NCI-H2029 treated with DMSO at 0.1 percent for 48 hours (cell line): ENCODE measurements at places on chromosomes 5 and 9.

DNA sequence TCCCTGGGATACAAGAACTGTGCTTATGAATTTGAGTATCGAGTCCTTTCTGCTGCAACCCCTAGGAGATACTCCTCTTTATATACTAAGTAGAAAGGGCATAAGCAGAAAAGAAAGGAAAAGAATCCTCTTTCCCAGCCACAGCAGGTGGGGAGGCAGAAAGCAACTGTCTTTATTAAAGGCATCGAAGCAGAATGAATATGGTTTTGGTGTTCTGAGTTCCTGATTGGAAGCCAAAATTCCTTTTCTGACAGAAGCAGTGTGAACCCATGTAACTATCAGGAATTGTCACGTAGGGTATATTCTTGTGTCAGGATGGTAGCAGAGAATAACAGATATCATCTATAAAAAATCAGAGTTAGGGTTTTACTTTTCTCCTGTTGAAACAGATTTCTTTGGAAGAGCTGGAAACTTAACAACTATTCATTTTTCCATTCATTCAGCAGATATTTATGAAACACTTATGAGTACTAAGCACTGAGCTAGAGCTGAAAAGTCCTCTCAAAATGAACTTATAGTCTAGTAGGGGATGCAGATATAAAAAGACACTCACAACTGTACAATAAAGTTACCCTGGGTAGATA is 96.5 kb upstream of the LHFPL2 start:
- DNase-seq, result no peak

GRCh38 chr9:37899041-37899440 is 4.9 kb downstream of the SLC25A51 start:
- no peak for DNase-seq

DNA sequence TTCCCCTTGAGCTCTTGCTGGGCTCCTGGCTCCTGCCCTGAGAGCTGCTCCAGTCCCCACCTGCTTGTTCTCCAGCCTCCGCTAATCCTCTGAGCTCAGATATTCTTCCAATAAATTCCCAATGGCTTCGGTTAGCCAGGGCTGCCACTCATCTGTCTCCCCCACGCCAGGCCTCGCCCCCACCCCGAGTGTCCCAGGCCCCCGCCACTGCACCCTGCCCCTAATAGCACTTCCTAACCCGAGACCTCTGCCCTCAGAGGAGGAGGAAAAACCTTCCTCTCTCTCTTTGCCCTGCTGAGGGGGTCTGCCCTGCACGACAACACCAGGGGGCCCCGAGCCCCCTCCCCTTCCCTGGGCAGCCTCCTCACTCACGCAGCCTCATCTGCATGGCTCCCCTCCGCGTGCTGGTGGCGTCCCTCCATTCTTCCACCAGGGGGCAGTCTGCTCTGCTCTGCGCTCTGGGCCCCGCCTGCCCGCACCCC is 5.4 kb upstream of the LCN15 start:
- no peak for DNase-seq

DNA sequence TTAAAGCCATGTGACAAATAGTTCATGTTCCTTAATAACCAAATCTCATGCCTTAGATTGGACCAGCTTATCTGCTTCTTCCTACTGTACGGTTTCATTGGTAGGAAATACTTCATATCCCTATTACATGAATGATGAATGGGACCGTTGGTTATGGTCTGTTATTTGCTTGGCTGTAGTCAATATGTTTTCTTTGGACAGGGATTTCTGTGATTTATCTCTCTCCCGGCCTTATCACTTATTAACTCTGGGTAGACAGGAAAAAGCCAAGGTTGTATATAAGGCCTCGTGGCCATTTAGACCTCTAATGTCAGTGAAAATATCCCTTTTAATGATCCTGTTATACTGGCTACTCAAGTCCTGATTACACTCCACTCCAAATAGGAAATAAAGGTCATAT is 330.6 kb downstream of the EBF1 start:
- no peak for DNase-seq

GRCh38 chr5:136014049-136015002 is 14.5 kb upstream of the TGFBI start:
- no peak for DNase-seq

- DNase-seq, result no peak
Observed at GRCh38 chr9:72129271-72130156, 19.7 kb upstream of the GDA start.

DNA sequence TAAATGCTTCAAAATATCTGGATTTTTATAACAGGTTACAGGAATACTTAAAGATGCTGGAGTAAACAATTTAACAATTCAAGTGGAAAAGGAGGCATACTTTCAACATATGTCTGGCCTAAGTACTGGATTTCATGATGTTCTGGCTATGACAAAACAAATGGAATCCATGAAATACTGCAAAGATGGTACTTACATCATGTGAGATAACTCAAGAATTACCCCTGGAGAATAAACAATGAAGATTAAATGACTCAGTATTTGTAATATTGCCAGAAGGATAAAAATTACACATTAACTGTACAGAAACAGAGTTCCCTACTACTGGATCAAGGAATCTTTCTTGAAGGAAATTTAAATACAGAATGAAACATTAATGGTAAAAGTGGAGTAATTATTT is 35.6 kb downstream of the SLC30A5 start:
- DNase-seq, result no peak

DNA sequence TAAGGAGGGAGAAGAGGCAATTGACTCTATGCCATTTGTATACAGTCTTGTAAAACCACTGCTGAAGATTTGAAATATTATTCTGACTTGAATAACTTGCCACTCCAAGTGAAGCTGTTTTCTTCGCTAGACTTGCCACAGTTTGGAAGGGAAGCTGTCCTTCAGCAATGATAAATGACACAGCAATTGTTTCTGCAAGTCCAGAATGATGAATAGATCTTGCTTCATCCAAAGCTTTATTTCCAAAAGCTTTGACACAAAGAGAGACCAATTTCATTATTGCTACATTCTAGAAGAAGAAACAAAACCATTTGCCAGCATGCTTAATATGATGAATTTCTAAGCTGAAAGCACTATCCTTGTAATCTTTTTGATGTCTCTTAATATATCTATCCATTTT is 73.7 kb downstream of the ZNF366 start:
- DNase-seq, result no peak
